RWPE1 (cell line): ENCODE measurements at places on chromosomes 5 and 9.
A peak's percentile ranks its signal among the peaks of the same experiment; 100 is the strongest.

- no peak for DNase-seq
Observed at GRCh38 chr5:126864042-126864688, 87.2 kb downstream of the LMNB1 start.

- DNase-seq = no peak
Observed at GRCh38 chr5:123537845-123538244, 25.9 kb downstream of the CSNK1G3 start.

DNA sequence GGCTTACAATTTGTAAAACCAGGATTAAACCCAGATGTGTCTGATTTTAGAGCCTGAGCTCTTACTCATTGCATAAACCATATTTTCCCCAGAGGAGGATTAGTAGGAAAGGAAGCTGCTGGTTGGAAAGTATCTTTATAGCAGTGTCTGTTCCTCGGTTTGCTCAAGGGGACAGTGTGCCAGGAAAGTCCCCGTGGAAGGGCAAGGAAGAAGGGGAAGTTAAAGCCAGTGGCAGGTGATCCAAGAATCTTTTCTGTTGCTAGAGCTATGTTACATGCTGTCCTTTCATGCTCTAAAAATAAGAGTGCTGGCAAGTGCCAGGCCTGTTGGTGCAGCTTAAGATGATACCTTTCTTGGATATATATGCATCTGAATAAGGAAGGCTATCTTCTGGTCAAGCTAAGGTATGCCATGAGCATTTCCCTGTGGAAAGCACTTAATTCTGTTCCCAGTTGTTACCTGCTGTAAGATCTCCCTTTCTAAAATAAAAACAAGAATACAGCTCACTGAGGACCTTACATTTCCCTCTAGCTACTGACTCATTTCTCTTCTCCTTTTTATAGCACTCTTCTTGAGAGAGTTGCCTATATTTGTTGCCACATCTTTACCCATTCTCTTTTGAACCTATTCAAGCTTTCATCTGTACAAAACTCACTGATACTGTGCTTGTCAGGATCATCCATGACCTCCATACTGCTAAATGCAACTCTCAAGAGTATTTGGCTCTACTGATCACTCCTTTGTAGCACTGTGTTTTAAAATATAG, 8.0 kb downstream of the PDCD1LG2 start:
- DNase-seq = no peak

DNA sequence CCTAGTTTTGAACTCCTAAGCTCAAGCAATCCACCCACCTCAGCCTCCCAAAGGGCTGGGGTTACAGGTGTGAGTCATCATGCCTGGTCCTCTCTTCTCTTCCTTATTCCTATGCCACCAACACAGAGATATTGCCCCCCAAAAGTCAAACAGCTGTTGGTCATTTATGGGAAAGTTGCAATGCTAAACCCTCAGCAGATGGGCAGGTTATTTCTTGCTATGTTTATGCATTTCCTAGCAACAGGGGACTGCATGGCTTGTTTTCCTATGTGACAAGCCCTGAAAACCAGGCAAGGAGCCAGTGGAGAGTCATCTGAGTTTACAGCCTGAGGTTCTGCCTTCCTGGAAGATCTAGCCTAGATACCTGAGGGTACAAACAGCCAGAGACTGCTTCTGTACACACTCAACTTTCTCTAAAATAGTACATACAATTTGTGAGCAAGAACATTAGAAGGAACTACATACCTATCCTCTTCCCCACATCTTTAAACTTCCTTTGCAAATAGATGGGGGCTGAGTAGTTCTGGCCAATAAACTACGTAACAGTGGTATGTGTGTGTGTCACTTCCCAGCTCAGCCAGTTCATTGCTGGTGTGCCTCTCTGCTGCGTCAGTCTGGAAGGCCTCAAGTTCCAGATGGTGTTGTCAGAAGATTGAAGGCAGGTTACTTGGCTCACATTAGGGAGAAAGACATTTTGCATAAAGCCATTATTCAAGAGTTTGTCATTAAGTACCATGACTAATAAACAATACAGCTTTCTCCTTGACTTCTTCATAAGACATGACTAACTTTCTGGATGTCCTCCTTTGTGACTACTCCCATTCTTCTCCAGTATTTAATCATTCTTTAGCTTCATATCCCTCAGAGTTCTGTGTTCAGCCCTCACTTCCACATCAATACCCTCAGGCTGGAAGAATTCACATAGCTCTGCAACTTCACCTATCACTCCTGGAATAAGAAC, 65.3 kb downstream of the CSNK1A1 start:
- DNase-seq = peak; percentile 89

DNA sequence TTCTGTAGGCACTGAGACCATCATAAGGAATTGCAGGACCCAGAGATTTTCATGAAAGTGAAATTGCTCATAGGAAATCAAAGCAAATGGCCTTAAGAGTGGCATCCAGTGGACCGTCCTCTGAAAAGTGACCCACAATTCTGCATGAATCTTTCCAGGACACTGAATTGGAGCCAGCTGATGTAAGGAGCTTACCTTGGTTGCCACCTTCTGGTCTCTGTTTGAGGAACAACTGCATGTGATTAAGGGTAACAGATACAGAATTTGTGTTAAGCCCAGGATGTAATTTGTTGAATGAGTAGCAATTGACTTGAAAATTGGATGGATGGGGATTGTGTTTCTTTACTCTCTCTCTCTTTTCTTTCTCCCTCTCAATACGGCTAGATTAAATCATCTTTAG, 49.9 kb upstream of the GAS1 start:
- DNase-seq = peak; percentile 27

- DNase-seq = no peak
Observed at GRCh38 chr9:8780386-8780785, 980.8 kb upstream of the DMAC1 start.

DNA sequence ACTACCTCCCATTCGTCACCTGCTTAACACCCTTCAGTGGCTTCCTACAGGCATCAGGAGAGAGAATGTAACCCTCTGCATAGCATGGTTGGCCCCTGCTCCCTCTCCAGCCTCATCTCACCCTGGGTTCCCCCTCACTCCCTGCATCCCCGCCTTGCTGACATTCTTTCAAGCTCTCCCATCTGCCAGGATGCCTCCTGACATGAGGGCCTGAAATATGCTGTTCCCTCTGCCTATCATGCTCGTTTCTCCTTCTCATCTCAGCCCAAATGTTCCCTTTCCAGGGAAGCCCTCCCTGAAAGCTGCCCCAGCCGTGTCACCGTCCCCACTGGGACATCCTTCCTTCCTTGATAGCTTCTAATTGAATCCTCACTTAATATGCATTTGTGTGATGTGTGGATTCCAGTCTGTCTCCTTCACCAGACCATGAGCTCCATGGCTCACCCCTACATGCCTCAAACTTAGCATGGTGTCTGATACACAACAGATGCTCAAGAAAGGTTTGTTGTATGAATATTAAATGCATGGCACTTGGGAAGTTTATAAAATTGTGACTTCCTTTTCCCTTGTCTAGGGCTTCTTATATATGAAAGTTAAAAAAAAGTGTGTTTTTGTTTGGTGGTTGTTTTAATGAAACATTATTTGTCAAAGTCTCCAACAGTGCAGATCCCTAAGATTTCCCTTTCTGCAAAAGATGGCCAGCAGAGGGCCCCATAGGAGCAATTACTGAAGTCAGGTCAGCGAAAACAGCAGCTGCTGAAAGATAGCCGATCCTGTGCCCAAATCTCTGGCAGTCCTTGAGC, 7.3 kb upstream of the C5orf58 start:
- DNase-seq = peak; percentile 75
